Mesenteric fat pad (tissue), 1 donor: ENCODE measurements at places on chromosomes 5 and 9. TPM values are rescaled to one million over a fixed set of nuclear protein-coding genes. Genes with fewer than 3 reads are reported as not detected.

The CCNJL gene
- 0.80 TPM for total RNA-seq

The SOHLH1 gene
- not detected for total RNA-seq

The KDM3B gene
- 54.1 TPM for total RNA-seq

The PHYHD1 gene
- total RNA-seq, result 13.6 TPM

The ATP6V1G1 gene
- total RNA-seq, result 70.4 TPM

GRCh38 chr5:148125641-148126040 is 42.7 kb upstream of the SPINK14 start:
- no peak for DNase-seq

DNA sequence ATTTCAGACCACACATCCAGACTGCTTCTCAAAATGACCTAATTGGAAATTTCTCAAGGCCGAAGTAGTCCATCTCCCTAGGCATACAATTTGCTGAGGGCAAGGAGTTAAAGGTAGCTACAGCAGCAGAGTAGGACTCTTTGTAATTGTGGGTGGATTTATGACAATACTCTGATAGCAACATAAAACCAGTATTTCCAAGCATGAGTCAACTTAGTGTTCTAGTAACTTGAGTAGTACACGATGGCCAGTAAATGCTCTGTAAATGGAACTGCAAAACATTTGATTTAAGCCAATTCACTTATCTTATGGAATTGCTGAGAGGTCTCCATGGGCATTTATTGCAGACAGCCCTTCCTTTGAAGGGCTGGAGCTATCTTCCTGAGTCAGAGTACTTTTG is 352.2 kb downstream of the PLK2 start:
- DNase-seq, result no peak

GRCh38 chr5:135153259-135153658 is 119.2 kb upstream of the PITX1 start:
- no peak for DNase-seq

GRCh38 chr9:90839183-90839728 is 37.6 kb downstream of the SYK start:
- DNase-seq, result no peak

DNA sequence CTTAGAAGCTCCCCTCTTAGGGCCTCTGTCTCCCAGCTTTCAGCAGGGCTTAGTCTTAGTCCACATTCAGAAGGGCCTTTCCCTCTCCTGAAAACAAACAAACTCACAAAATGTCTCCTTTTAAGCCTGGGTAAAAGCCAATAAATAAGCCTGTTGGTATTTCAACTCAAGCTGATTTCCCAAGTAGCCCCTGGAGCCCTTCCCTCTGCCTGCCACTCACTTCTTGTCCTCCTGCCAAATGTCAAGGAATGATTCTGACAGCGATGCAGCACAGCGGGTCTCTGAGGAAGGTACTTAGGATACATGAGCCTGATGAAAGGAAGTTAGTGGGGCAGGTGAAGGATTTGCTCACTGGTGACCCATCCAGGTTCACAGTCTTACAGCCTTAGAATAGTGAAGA is 210.5 kb downstream of the PJA2 start:
- DNase-seq, result no peak

GRCh38 chr9:89773170-89773569 is 168.4 kb downstream of the GADD45G start:
- no peak for DNase-seq

GRCh38 chr5:72369711-72370110 is 49.5 kb downstream of the PTCD2 start:
- DNase-seq, result no peak

GRCh38 chr5:104914536-104915070 is 1352.0 kb upstream of the NUDT12 start:
- DNase-seq, result no peak

GRCh38 chr5:74064225-74064624 is 438.2 kb downstream of the ARHGEF28 start:
- no peak for DNase-seq

DNA sequence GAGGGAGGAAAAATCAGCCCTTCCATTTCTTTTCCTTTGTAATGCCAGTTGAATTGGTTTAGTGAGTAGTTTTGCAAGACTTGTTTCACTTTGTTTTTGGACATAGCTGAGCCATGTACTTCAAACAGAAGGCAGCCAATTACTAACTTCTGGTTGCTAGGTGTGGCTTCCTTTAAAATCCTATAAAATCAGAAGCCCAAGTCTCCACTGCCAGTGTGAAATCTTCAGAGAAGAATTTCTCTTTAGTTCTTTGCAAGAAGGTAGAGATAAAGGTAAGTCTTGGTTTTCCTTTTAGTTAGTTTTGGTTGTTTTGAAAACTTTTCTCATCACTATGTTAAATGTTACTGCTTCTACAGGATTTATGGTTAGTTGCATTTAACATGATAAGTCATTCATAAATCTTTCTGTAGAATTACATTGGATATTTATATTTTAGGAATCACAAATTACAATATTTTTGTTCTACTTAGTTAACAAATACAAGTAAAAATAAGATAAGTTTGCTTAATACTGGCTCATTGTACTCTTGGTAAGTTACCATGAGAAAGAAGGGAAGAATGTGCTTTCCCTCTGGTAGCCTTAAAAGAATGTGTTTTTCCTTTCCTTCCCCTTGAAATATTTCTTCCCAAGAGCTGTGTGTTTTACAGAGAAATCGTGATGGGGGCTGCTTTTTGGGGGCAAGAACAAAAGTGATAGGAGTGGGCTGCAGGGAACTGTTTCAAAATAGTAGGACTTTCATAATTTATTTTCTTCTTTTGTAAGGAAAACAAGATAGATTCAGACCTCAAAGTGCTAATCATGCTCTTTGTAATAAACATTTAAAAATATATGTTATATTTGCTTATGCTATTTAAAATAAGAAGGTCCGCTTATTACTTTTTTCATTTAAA is at the start of gene ANXA1:
TSS of gene ANXA1 (plus strand) at position 213 of the 890 bp plus-strand sequence. CDS start 6,671 bp downstream, outside the sequence.
- DNase-seq, result no peak

- DNase-seq, result no peak
Observed at GRCh38 chr5:30150231-30150630, 1043.3 kb upstream of the CDH6 start.

DNA sequence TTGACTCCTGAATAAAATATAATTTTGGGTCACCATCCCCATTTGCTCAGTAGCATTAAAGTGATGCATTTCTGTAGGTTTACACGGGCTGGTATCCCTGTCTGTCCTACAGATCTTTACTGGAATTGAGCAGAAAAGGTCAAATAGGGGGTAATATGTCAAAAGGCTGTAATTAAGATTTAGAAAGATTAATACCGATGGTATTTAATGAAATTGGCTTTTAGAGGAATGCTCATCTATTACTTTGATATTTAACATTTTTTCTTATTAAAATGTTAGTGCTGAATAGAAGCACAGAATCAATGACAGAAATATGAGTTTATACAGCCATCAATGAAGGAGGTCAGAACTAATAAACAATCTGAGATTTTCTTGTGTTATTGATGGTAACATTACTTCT is 1762.2 kb upstream of the WWC1 start:
- no peak for DNase-seq

DNA sequence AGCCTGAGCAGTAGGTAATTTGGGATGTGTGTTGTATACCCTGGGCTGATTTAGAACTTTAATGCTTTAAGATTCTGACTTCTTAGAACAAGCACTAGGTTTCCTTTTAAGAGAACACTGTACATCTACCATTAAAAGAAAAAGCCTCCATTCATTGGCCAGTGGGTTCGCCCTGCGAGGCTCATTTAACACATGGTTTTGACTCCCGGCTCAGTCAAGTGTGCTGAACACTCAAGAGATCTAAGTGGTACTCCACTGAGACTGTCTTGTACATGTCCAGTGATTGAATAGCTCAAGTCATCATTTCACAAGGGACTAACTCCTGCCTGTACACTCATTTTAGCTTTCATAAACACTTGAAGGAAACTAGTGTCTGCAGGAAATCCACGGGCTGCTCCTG is 3.9 kb downstream of the FUBP3 start:
- DNase-seq, result no peak
